ENCODE measurements at places on chromosomes 1 and 21. TPM values are rescaled to one million over a fixed set of nuclear protein-coding genes. Genes with fewer than 3 reads are reported as not detected.

- no peak for DNase-seq
Measured at GRCh38 chr1:182283746-182284544, 107.6 kb downstream of the GLUL start.

DNA sequence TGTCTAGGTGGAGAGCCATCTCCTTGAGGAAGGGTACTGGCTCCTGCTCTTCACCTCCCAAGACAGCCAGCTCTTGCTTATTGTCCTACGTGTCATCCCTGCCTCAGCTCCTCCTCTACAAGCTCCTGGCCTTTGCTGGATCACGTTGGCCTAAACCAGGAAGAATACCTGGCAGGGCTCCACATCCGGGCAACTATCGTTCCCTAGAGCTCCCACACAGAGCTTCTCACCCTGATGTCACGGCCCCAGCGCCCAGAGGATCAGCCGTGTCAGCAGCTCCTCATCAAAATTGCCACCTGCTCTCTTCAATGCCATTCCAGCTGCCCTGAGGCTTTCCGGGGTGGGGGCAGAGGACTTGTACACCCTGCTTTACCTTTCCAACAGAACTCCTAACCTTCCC lies 1.9 kb upstream of the TPM3 start:
- no peak for DNase-seq

- DNase-seq, result peak; percentile 80
Measured at GRCh38 chr1:206117151-206117948, at the start of gene AVPR1B. TSS of gene AVPR1B (minus strand) at chr1:206117388. CDS start at chr1:206116890, 498 bp downstream.

TMPRSS15 gene
- total RNA-seq, result not detected

DNA sequence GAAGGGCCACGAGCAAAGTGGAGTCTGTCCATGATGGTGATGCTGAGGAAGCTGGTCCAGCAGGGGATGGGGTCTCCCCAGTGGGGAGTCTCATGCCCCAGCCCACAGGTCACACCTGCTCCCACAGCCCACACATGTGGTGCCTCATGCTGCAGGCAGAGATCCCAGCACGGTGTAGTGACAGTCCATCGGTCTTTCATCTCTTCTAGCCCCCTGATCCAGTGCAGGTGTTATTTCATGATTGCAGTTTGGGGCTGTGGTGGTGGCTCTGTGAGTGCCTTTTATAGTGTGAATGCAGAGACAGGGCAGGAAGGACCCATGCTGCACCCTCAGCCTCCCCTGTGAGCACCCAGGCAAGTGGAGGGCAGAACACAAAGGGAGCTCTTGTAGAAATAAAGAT lies 45.0 kb downstream of the UBASH3A start:
- no peak for DNase-seq

- DNase-seq, result no peak
Measured at GRCh38 chr1:4586611-4587160, 67.7 kb upstream of the AJAP1 start.

LCE1B gene
- total RNA-seq, result not detected

DNA sequence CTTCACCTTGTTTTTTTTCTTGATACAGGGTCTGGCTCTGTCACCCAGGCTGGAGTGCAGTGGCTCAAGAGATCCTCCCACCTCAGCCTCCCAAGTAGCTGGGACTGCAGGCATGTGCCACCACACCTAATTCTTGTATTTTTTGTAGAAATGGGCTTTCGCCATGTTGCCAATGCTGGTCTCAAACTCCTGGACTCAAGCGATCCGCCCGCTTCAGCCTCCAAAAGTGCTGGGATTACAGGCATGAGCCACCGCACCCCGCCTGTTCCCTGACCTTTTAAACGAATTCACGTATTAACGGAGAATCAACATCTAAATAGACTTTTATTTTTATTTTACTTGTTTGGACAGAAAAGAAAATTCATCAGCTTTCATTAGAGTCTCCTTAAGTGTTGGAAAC lies 104.8 kb downstream of the PGBD5 start:
- DNase-seq, result no peak

GRCh38 chr1:245953876-245954660 lies 553.0 kb downstream of the SMYD3 start:
- DNase-seq, result no peak

YBX1 gene
- 1,282 TPM for total RNA-seq

- DNase-seq, result no peak
Measured at GRCh38 chr21:45388011-45388521, 16.9 kb upstream of the COL18A1 start.

ADCY10 gene
- total RNA-seq, result not detected

- DNase-seq, result peak; percentile 65
Measured at GRCh38 chr1:31669786-31670592, 25.3 kb upstream of the PEF1 start.

DNA sequence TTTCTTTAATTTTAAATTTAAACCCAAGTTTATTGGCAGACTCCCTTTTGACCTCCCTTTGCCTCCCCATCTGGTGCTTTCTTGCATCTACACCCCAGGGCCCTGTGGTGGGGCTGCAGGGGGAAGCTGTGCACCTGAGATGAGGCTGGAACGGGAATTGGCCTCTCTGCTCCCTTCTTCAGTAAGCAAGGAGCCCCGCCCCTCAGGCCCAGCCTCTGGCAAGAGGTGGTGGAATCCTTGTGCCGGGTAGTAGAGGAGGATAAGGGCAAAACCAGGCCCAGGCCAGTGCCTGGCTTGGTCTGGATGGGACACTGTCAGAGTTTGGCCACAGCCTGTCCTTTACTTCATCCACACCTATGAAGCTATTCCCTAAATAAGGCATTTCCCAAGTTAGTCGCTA lies 25.1 kb downstream of the ATP8B2 start:
- DNase-seq, result peak; percentile 55

SH3BGR gene
- 5.9 TPM for total RNA-seq

GRCh38 chr1:183234660-183235476 lies 48.8 kb downstream of the LAMC2 start:
- peak; percentile 88 for DNase-seq

DNA sequence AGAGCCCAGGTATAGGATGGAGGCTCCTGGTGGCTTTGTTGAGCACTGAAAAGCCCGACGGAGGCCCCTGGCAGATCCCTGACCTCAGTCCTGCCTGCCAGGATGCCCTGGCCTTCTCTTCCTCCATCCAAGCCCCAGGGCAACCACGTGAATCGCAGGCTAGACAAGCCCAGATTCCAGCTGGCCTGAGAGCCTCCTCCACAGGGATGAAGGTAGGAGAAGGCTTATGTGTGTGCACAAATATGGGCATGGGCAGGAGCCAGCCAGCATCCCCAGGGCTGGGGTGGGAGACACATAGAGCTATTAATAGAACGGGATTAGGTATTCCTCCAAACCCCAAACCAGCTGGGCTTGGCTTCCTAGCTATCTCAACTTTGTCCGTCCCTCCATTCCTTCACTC lies 4.0 kb upstream of the EXTL1 start:
- DNase-seq, result no peak

DNA sequence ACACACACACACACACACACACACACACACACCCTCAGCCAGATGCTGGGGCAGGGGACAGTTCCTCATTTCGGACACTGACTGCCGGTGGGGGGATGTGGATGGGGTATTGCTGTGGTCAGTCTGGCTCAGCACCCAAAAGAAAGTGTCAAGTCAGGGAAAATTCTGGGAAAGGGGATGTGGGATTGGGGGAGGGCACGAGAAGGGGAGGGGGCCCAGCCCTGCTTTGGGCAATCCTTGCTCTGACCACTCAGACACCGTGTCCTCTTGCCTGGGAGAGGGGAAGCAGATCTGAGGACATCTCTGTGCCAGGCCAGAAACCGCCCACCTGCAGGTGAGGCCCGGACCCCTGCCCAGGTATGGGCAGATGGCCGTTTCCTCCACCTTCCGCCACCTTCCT lies at the start of gene C1QC:
TSS of gene C1QC (plus strand) at position 253 of the 400 bp plus-strand sequence. CDS start 391 bp downstream, outside the sequence.
- no peak for DNase-seq

GRCh38 chr1:93531193-93531592 lies 83.3 kb downstream of the FNBP1L start:
- no peak for DNase-seq

GRCh38 chr1:28031173-28031572 lies 57.2 kb downstream of the EYA3 start:
- no peak for DNase-seq

EPHB2 gene
- total RNA-seq, result 19.2 TPM

DNA sequence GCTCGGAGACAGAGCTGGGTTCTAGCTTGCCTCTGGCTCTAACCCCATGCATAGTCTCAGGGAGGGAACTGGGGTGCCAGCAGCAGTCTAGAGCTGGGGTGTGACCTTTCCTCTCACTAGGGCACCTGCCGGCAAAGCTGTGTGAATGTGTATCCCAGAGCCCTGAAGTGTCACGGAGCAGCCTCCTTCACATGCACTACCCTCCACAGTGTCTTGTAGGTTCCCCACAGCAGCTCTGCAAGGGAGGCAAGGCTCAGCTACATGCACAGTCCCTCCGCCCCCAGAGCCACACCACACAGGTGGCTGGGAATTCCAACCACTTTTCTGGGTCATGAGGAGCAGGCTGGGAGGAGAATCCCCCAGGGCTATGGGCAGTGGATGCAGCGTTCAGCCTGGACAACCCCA lies 7.7 kb upstream of the HPCA start:
- no peak for DNase-seq

- DNase-seq, result no peak
Measured at GRCh38 chr1:112696578-112697314, 10.2 kb downstream of the RHOC start.

- DNase-seq, result peak; percentile 48
Measured at GRCh38 chr1:216119600-216119999, 303.6 kb downstream of the USH2A start.

DNA sequence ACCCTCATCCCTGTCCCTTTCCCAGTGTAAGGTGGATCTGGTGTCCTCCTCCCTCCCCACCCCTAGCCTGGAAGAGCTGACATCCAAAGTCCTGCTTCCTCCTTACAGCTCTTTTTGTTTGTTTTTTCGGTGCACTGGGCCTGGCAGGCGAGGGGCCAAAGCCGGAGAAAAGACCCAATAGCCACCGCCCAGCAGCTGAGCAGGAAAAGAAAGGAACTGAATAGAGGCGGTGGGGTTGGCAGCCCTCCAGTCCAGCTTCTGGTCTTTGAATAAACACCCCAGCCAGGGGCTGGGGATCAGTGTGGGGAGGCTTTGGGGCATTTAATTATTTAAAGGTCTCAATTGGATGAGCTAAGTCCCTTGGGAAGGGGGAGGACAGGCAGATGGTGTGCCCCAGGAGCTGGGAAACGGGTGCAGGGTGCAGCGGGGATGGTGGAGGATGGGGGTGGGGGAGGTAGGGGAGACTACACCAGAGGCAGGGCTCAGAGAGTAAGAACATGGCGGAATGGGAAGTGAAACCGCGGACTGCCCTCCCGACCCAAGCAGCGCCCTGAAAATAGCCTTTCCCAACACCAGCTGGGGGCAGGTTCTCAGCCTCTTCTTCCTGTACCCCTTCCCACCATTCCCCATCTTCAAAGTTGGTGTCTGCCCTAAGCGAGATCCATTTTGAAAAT lies 20.2 kb downstream of the BTG2 start:
- DNase-seq, result no peak

PTPN22 gene
- not detected for total RNA-seq

- DNase-seq, result peak; percentile 46
Measured at GRCh38 chr1:37634244-37634991, at the start of gene RSPO1. TSS of gene RSPO1 (minus strand) at chr1:37634892. CDS start at chr1:37629661, 5,231 bp downstream.

DNA sequence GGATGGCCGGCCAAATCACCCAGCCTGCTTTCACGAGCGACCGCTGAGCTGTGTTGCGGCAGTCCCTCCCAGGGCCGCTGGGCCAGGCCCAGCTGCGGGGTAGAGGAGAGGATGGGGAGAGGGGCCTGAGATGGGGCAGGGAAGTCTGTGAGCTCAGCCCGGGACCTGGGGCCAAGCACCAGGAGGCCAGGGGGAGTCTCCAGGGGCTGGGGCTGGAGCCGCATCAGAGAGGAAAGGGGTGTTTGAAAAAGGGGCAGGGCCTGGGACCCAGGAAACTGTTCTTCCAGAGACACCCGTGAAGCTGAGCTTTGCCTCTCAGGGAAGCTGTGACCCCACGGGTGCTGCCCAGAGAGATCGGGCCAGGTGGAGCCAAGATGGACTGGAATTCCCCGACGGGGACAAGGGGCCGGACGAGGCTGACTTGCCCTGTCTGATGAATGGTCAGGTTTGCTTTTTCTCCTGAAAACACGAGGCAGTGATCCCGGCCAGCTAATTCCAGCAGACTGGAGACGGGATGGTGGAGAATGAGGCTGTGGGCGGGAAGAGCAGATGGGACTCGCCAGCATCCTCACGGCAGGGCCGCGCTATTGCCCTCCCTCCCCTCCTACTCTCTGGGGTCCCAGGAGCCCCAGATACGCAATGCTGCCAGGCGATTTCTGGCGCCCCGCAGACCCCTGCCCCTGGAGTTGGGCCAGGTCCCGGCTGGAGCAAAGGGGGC lies 40.3 kb upstream of the COL18A1 start:
- no peak for DNase-seq

DNA sequence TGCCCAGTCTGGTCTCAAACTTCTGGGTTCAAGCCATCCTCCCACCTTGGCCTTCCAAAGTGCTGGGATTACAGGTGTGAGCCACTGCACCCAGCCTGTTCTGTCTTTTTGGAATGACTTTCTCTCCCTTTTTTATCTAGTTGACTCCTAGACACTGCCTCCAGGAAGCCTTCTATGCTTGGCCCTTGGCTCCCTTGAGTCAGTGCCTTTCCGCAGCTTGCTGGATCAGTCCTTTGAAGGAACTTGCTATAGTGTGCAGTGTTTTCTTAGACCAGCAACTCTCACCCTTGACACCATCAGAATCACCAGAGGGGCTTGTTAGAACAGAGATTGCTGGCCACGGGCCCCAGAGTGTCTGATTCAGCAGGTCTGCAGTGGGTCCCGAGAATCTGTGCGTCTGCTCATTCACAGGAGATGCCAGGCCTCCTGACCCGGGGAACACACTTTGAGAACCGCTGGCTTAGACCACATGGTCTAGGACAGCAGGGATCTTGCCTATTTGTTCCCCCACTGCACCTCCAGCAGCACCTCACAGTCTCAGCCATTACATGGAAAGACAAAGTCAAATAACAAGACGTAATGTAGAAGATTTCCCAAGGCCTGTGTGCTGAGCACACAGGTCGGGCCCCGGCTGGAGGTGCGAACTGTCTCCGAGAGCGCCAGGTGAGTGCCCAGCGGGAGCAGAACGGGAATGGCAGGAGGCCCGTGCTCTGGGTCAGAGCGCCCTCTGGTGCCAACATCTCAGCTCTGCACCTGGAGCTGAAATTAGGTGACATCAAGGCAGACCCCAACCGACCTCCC lies 27.4 kb upstream of the CTPS1 start:
- DNase-seq, result peak; percentile 92

SLAMF6 gene
- not detected for total RNA-seq

DNA sequence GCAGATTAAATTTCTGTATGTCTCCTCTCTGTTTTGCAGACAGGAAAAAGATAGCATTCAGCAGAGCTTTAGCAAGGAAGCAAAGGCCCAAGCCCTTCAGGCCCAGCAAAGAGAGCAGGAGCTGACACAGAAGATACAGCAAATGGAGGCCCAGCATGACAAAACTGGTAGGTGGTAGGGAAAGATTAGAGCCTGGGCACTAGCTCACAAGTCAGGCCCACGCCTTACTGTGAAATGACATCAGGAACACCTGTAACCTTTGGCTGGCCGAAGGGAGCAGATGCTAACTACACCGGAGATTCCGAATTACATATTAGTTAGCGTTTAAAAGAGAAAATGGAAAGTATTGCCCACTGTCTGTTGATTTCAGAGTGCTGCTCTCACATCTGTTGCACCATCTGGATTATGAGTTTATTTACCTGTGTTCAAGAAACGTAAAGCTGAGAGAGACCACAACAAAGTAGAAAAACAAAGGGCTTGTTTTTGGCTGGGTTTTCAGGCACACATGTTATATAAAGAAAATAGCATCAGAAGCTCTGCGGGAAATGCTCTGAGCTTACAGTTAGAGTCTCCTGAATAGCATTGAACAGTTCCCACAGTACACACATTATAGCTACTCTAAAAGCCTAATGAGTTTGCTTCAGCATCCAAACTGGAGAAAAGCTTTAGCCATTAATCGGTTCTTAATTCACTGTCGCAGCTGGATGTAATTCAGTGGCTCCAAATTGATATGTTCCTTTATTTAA lies 160.0 kb downstream of the SDCCAG8 start:
- peak; percentile 20 for DNase-seq

PROK1 gene
- not detected for total RNA-seq
